ENCODE measurements at places on chromosomes 1 and 21.

DNA sequence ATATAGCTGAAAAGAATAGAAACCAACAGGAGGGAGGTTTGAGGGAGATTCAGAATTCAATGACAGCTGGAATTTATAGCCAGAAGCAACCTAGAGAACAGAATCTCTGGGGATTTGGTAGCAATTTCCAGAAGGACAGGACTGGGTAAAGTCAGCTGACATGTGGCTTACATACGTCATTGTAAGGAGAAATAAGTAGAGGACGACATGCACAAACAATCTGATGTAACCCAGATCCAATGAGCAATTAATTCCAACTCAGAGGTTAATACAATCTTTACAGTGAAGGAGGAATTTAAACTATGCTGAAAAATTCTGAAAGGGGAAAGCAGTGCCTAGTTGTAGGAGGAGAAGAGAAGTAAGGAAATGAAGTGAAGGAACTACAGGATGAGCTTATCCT lies 383.9 kb downstream of the PTBP2 start:
- no peak for DNase-seq

DNA sequence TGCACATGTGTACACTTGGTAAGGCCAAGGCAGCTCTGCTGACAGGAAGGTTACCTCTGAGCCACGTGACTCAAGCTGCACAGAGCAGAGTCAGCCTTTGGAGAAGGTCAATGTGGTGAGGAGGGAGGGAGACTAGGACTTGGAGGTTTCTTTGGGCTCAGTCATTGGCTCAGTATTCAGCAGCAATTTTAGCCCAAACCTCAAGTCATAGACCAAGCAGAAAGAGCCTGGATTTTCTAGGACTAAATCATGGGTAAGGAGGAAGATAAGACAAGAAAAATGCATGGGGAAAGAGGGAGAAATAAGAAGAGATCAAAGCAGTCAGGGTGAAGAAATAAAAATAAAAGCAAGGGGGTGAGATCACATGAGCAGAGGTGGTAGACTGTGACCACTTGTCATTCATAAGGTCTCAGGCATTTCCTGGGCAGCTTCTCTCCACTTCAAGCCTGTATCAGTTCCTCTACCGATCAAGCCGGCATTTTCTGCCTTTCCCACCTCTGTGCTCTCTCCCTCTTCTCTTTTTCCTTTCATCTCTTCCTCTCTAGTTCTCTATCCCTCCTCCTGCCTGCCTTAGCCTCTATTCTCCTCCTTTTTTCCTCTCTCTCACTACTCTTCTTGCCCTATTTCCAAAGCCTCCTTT lies 51.7 kb upstream of the DUSP10 start:
- no peak for DNase-seq

- no peak for DNase-seq
Measured at GRCh38 chr1:196180847-196181593, 427.2 kb downstream of the KCNT2 start.

DNA sequence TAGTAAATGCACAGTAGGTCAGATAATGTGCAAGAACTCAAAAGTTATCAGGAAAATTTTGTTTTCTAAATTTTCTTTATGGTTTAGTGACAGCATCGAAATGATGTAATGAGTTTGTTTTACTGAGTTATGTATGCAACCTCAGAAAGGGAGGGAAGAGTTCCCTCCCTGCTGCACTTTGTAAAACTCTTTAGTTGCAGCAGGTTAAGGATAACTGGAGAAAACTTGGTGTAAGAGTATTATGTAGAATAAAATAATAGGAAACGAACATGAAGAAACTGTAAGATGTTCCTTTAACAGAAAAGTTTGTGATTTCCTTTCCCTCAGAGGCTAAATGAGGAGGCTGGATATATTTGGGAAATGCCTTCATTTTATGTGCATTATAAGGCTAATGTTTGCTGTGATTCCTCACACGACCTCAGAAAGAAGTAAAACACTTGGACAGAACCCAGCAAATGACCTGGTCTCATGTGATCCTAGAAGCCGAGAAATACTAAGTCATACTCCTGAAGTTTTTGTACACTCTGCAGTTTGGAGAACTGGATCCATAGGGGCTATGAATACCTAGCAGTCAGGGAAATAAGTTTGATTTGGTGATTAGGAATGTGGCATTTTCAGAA lies 35.4 kb downstream of the ADGRL2 start:
- DNase-seq = no peak

GRCh38 chr1:46520063-46520911 lies 30.7 kb downstream of the DMBX1 start:
- DNase-seq = no peak

- DNase-seq = no peak
Measured at GRCh38 chr1:29081201-29081600, 42.5 kb downstream of the TMEM200B start.

DNA sequence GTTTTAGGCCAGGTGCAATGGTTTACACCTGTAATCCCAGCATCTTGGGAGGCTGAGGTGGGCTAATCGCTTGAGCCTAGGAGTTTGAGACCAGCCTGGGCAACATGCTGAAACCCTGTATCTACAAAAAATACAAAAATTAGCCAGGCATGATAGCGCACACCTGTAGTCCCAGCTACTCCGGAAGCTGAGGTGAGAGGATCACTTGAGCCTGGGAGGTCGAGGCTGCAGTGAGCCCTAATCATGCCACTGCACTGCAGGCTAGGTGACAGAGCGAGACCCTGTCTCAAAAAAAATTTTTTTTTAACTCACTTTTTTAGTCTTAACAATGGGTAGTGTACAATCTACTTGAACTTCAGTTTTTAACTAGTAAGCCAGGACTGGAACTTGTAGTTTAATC lies 137.5 kb downstream of the HS2ST1 start:
- DNase-seq = no peak

GRCh38 chr1:1782399-1783221 lies 4.3 kb upstream of the NADK start:
- DNase-seq = no peak

- DNase-seq = no peak
Measured at GRCh38 chr1:156560585-156561163, 11.7 kb downstream of the IQGAP3 start.

DNA sequence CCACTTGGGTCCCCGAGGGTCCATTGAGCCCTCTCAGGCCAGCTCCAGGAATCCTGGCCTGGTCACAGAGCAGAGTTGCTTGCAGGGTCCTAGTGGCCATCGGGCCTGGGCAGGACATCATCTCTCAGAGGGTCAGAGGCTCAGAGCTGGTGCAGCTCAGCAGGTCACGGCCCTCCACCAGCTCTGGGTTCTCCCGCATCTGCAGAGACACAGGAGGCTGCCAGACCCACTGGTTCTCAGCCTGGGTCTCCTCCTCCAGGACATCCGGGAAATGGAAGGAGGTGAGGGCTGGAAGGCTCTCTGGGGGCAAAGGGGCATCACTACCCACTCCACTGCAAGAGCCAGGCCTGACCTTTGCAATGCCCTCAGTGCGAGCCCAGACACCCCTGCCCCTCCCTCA lies 6.5 kb downstream of the TMEM54 start:
- no peak for DNase-seq

DNA sequence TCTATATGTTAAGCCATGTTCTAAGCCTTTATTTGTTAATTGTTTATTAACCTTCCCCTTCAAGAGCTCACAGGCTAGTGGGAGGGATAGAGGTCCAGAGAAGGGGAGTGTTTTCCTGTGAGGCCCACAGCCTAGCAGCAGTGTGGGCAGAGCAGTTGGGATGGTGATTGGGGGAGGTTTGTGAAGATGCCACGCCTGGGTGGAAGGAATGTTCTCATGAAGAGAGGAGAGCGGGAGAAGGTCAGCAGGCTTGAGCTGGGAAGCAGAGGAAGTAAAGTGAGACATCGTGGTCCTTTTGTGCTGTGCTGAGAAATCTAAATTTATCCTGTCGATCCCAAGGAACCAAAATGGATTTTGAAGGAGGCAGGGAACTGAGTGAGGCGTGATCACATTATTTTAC lies 42.6 kb downstream of the TRAPPC10 start:
- no peak for DNase-seq

DNA sequence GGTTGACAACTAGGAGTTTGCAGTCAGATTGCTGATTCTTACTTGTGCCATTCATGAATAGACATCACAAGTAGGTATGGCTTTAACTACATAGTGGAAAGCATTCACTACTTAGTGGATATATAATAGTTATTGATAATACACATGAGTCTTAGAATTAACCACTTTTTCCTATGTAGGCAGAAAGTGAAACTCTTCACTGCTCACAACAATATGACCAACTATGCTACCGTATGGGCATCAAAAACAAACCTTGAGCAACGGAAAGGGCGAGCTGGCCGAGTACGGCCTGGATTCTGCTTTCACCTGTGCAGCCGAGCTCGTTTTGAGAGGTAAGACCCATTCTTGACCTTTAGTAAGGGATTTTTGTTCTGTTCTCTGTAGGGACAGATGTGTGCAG lies 38.7 kb downstream of the DHX9 start:
- DNase-seq = no peak

DNA sequence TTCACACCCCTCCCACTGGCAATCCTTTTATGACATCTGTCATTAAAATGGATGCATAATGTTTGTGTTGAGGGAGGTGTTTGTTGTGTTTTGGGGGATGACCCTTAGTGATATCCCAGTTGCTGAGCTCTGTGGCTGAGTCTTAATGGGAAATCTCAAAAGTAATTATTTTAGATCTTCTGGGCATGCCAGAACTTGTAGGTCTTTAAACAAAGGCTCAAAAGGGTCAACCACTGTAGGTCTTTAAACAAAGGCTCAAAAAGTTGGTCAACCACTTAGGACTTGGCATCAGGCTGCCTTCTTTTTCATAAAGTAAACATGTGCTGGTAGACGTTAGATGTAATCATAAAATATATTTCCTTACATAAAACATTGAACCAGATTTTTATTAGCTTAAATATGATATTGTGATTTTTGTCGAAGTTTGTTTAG lies 78.0 kb downstream of the CDC14A start:
- no peak for DNase-seq

GRCh38 chr1:1199141-1199960 lies 7.0 kb downstream of the TNFRSF18 start:
- DNase-seq = no peak

Measured in stimulated activated CD4-positive, alpha-beta T cell treated with anti-CD3 and anti-CD28 coated beads, TNF-alpha, amount 100 ng/mL, for 1 hour (primary cell).